ENCODE measurements at places on chromosomes 11 and 22.

GRCh38 chr11:134596404-134596803, 184.4 kb upstream of the B3GAT1 start:
- DNase-seq: no peak

- no peak for DNase-seq
These were observed 13.1 kb upstream of the OR5I1 start for GRCh38 chr11:55949330-55949729.

DNA sequence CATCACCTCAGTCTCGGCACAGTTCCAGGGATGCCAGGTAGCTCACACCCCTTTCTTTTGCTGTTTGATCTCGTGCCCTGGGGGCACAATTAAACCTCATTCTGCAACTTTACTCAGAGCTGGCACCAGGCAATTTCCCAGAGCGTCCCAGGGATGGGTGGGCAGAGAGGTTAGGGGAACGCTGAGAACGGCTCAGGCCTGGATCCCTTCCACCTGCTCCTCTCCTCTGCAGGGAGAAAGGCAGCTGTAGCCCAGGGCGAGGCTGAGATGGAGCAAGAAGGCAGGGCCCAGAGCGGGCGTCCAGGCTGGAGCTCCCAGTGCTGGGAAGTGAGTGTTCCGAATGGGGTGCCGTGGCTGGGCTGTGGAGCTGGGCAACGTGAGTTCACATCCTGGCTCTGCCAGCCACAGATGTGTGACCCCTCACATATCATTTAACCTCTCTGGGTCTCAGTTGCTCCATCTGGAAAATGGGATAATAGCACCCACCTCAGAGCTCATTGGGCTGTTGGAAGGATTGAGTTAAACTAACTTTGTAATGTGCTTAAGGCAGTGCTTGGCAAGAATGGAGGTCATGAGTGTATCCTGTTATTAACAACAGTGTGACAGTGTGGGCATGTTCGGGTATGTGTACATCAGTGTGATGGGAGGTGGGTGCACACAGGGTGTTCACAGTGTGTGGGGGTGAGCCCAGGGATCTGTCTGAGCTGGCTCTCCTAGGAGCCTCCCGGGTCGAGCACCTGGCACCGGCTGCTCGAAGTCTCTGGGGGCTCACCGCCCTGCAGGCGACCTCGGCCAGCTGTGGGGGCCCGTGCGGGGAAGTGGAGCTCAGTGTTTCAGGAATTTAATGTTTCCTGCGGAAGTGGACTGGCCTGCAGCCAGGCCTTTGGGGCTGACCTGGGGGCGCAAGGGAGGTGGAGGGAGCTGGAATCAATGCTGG, 15.5 kb downstream of the OTUB1 start:
- DNase-seq: no peak

DNA sequence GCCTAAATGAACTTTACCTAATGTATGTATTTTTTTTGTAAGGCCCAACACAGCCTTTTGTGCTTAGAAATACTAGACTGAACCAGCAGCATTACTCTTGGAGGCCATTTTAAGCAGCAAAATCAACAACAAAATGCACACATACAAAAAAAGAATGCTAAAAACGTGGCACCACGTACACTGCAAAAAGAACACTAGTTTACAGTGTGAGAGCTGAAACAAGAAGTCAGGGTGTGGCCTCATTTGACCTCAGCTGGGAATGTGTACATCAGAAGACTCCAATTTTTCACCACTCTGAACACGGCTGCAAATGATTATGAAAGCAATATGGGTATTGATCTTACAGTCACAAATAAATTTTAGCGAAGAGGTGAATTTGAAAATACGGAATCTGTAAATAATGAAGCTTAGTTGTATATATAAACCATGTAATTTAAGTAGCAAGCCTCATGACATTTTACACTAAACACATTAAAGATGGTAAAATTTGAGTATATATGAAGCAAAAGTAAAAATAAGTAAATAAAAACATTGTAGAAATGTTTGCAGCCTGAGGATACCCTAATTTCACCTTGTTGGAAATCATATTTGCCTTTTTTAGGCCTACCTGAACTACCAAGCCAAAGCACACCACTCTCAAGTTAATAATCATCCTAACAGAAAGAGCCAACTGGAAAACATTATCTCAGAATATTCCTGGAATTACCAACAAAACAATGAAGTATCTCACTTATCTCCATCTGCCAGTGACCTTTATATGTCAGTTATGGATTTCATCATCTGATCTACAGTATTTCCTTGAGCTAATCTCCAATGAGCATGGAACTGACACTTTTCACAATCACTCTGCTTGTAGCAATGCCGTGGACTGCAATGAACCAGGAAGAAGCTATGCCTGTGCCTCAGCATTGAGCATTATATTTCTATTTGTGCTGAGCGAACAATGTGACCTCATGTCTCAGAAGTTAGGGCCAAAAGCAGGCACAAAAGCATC, 319.5 kb upstream of the FAT3 start:
- DNase-seq: no peak
